Epithelial cell of proximal tubule (primary cell): ENCODE measurements at places on chromosomes 12 and 14. TPM values are rescaled to one million over a fixed set of nuclear protein-coding genes. Genes with fewer than 3 reads are reported as not detected.

GRCh38 chr12:83335748-83336147 lies 649.0 kb downstream of the TMTC2 start:
- DNase-seq, result no peak

DNA sequence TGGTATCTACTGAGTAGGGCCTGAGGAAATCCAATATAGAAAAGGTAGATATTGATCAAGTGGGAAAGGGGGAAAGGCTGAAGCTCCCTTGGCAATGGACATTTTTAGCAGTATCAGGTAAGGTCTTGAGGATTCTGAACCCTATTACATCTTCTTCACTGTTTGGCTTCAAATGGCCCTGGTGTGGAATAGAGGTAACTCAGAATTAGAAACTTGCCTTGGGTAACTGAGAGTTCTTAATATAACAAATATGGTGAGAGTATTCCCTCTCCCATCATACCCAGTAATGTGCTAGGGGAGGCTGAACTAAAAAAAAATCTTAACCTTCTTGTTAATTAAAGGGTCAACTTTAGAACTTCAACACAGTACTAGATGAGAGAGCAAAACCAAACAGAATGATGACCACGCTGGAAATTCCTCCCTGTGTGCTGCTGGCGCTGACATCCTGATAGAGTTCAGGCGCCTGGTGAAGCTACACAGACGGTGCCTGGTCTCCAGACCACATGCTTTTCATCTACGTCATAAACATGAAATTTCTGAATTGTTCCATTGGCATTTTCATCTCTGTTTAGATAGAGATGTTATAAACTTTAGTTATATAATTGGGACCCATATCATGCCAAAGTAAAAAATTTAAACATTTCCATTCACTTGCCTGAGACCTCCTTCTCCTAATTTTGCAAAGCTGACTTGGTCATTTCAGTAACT lies 128.3 kb downstream of the AKAP6 start:
- no peak for DNase-seq

- DNase-seq, result no peak
Measured at GRCh38 chr14:22556990-22557623, 31.9 kb downstream of the DAD1 start.

- DNase-seq, result no peak
Measured at GRCh38 chr14:22482085-22482694, 106.8 kb downstream of the DAD1 start.

- no peak for DNase-seq
Measured at GRCh38 chr12:113208041-113208934, 13.0 kb upstream of the TPCN1 start.

DNA sequence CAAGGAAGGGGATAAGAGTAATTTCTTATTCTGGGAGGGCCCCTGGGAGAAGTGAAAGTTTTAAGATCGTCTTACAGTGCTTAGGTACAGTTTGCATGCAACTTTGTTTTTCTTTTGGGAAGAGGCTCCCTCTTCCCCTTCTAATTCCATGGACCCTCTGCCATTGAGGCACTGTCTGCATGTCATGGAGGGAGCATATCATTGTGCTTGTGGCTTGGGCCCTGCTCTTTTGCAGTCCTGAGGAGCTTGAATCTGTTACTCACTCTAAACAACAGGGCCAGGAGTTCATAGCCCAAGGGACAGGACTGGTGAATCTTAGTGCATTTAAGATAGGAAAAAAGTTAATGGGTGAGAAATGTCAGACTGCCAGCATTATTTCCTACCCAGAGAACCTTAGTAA lies 2.3 kb downstream of the UBE3B start:
- DNase-seq, result no peak

DNA sequence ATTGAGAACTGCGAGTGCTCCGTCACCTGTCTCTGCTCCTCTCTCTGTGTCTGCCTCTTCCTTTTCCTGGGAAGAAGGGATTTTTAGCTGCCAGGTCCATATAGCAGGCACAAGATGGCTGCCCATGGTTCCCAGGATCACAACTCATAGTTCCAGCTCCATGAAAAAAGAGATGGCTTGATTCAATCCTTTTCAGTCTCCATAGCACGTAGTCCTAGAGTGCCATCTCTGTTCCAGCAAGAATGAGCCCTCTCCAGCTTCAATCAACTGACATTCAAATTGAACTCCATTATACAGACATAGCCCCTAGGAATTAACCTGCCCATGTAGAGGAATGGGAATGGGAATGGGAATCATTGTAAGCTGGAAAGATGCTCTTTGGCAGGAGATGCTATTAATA lies 34.7 kb upstream of the RTRAF start:
- no peak for DNase-seq

DNA sequence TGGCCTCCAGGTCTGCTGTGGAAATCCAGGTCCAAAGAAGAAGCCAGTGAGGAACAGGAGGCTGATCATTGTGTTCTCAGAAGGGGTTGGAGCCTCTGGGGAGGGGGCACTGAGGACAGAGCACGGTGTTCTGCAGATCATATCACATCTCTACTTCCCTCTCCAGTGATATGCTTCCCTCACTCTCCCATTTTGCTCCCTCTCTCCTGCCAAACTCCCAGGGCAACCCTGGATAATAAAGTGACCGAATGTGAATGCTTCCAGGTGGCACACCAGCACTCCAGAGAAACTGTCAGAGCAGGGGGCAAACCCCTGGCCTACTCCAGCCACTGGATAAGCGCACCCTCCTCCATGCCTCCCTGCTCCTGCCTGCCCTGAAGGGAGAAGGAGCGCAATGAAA lies 57.8 kb downstream of the DPF3 start:
- no peak for DNase-seq

The GPRC5D gene
- not detected in 2 replicates for total RNA-seq

The APAF1 gene
- total RNA-seq, result 13.9 and 16.6 TPM in 2 replicates

The TSHR gene
- total RNA-seq, result not detected in 2 replicates

The TWF1 gene
- total RNA-seq, result 99.3 and 112 TPM in 2 replicates
